Suppressor macrophage treated with lipopolysaccharide for 1 hour (primary cell): ENCODE measurements at places on chromosomes 7 and 10.

- no peak for DNase-seq
These were observed 66.5 kb downstream of the PPP1R9A start for GRCh38 chr7:94973844-94974243.

DNA sequence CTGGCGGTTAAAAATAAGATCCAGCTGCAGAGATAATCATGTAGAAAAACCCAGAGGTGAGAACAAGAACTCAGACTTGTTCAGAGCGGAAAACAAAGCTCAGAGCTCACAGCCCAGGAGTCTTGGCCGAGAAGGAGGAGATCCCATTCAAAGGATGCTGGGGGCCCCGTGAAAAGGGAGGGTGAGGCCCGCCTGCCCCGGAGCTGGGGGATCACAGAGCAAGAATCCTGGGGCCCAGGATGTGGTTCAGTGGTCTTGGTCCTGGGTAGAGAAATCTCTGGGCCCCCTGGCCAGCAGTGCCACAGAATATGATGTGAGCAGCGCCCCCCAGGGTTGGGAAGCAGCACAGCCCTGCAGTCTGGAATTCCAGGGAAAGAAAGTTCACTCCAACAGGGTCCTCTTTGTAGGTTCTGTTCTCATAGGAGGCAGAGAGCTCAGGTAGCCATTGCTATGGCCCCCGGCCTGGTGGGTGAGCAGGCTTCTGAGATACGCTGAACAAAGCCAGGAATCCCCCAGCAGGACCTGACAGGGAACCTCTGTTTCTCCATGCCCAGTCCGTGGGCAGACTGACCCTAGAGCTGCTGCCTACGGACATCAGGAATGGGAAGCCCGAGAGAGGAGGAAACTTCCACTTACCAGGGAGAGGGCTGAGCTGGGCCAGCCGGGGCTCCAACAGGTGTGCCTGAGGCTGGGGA, 77.7 kb upstream of the GNA12 start:
- peak; percentile 43 for DNase-seq

GRCh38 chr7:124171068-124171467, 138.2 kb upstream of the TMEM229A start:
- no peak for DNase-seq

- DNase-seq: no peak
These were observed 16.8 kb upstream of the GDF10 start for GRCh38 chr10:47283101-47283630.

- peak; percentile 74 for DNase-seq
These were observed 300.4 kb upstream of the NFE2L3 start for GRCh38 chr7:25851332-25852210.

GRCh38 chr7:158803367-158803969, 25.8 kb downstream of the ESYT2 start:
- no peak for DNase-seq

GRCh38 chr10:79189181-79189580, 120.4 kb downstream of the ZMIZ1 start:
- DNase-seq: no peak

DNA sequence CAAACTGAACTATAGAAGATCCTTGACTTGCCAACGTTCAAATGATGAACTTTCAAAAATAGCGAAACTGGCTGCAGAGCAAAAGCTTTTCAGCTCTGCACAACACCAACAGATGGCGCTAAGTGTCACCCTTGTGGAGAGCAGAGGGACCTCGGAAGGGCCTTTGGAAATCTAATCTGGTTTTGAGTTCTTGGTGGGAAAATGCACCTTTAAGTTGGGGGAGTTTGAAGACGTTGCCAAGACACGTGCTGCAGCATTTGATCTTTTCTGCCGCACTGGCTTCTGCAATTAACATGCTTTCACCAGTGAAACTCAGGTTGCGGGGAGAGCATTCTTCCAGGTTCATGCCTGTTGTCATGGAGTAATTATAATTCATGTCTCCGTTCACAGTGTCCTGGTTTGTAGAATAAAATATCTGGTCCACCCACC, 26.3 kb upstream of the WDR11 start:
- peak; percentile 49 for DNase-seq

DNA sequence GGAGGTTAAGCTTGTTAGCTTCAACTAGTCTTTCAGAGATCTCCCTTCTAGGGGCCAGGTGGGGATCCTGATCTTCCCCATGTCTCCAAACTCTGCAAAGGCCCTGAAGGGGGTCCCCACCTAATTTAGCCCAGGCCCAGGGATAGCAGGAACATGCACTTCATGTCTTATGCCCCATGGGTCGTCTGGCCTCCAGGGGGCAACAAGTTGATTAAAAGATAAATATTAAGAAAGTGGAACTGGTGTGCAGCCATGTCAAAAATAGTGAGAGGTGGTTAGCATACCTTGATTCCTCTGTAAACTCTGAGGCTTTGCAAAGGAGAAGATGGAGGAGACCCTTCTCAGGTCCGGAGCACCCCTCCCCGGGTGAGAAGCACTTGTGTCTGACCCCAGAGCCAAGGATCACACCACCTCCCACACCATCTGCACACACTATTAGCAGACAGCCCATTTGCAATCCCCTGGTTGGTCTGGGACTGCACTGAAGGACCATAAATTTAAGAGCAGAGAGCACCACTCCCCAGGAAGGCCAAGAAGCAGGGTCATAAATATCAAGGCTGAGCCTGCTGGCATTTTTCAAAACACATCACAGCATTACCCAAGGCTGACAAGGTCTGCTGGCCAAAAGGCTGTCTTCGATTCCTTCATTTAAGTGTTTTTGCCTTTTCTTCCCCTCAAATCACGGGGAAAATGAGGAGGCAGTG, 44.2 kb upstream of the LRRC18 start:
- no peak for DNase-seq

GRCh38 chr10:71009126-71009525, 120.8 kb upstream of the PCBD1 start:
- DNase-seq: no peak
